ENCODE measurements at places on chromosomes 1 and 21. TPM values are rescaled to one million over a fixed set of nuclear protein-coding genes. Genes with fewer than 3 reads are reported as not detected.

Gene RNU1-4
- 3,257 TPM for total RNA-seq

Gene WNT3A
- not detected for total RNA-seq

Gene COQ8A
- 28.6 TPM for total RNA-seq

Gene DISP3
- total RNA-seq = 0.44 TPM

Gene HTR6
- not detected for total RNA-seq

Gene LCE1C
- total RNA-seq = not detected

Gene LCE2A
- total RNA-seq = not detected

Gene S100A14
- not detected for total RNA-seq

Gene FAM177B
- not detected for total RNA-seq

Gene LSS
- 57.6 TPM for total RNA-seq

Gene PDZK1
- total RNA-seq = 0.51 TPM

Gene GBP4
- total RNA-seq = 69.7 TPM

Gene C1orf115
- total RNA-seq = 0.28 TPM

Gene TDRKH
- total RNA-seq = 15.9 TPM

Gene IFI16
- total RNA-seq = 300 TPM

Gene UBL4B
- total RNA-seq = not detected

Gene CD34
- not detected for total RNA-seq

Gene IVL
- total RNA-seq = not detected

Gene CDCA8
- total RNA-seq = 64.7 TPM

Gene RUSC1
- 23.2 TPM for total RNA-seq

Gene ETNK2
- total RNA-seq = 0.75 TPM

Gene PTPRU
- total RNA-seq = 0.69 TPM

Gene UAP1
- total RNA-seq = 15.4 TPM

Measured in activated naive CD8-positive, alpha-beta T cell treated with anti-CD3 and anti-CD28 coated beads, Interleukin-2, amount 10 ng/mL, durations not matched to agents 7 days and 5 days (primary cell).